HTR-8/SVneo (cell line): ENCODE measurements at places on chromosomes 1 and 21.
A peak's percentile ranks its signal among the peaks of the same experiment; 100 is the strongest.

DNA sequence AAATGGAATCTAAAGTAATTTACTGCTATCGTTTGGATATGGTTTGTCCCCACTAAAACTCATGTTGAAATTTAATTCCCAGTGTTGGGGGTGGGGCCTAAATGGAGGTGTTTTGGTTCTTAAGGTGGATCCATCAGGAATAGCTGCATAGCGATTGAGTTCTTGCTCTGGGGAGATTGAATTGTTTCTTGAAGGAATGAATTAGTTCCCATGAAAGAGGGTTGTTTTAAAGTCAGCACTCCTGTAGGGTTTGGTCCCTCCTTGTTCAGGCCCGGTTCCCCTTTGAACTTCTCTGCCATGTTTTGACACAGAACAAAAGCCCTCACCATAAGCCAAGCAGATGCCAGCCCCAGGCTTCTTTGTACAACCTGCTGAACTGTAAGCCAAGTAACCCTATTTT is 170.9 kb downstream of the COL11A1 start:
- no peak for DNase-seq

DNA sequence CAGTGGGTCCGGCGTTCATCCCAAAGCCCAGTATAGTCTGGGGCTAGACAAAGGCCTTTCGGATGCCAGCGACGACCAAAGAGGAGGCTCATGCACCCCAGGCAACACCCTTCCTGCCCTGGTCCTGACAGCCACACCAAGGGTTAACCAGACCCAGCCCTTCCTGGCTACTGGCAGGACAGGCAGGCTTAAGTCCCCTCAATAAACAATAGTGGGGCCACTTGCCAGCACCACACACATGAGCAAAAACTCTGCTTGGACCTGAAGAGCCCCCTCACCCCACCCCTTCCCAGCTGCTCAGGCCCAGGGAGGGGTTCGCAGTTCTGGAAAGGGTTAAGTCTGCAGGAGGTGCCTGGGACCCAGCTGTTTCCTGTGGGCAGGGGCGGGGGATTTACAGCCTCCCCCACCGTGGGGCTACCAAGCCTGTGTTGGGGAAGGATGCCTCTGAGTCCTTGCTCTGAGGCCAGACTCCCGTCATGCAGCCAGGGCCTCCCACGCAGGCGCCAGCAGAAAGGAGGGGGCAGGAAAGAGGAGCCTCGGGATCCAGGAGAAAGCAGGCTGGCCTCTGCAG is 18.2 kb downstream of the PHLDA3 start:
- DNase-seq: no peak

DNA sequence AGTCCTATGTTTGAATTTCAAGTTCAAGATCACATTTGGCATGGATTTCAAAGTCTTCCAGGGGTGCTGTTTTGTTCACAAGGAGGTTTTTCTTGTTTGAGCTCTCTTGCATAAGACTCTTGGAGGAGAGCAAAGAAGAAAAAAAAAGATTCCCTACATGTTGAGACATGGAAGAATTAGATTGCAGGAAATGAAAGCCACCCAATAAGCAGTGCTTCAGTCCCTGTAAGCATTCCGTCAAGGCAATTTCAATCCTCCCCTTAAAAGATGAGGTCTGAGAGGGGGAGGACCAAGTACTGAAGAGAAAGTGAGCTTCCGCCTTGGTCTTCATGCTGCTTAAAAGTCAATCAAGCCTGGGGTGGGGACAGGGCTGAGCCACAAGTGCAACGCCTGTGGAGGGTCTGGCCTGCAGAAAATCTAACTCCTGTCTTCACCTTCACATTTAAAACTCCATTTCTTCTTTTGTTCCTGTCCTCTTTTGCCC is 50.2 kb downstream of the LPAR3 start:
- DNase-seq: no peak

DNA sequence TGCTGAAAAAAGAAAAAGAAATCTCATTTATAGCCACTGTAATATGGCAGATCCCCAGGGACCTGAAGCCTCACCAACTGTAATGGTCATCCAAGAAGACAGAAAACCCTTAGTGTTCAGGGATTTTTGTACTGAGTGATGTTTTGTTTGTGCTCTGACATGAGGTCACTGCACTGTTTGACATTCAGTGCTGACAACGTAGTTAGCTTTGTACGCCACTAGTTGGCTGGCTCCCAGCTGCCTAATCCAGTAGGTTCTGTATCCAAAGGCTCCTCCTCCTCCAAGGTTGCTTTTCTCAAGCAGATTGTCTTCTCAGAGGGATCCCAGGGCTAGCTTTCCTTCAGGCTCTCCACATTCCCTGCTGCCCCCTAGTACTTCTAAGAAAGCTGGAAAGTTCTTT is 9.5 kb upstream of the YRDC start:
- no peak for DNase-seq

GRCh38 chr1:115555446-115555845 is 86.3 kb upstream of the VANGL1 start:
- no peak for DNase-seq

- no peak for DNase-seq
Observed at GRCh38 chr1:207801819-207802218, 50.0 kb downstream of the CD46 start.

- DNase-seq: no peak
Observed at GRCh38 chr1:245906207-245906606, 600.9 kb downstream of the SMYD3 start.

DNA sequence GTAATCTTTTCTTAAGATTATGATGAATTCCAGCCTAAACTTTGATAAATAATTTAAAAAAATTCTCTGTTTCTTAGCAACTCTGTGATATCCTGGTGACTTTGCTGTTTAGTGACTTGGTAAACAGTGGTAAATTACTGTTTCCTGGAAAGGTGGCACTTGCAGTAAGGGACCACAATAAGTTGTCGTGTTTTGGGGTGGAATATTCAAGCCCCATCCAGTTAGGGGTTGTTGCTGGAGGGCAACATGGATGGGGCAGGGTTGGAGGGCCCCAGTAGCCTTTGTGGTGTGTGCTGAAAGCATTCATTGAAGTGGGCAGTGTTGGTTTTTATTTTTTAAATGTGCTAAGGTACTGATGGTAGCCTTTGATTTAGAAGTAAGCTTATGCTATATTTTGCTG is 30.3 kb downstream of the PRDM2 start:
- no peak for DNase-seq

DNA sequence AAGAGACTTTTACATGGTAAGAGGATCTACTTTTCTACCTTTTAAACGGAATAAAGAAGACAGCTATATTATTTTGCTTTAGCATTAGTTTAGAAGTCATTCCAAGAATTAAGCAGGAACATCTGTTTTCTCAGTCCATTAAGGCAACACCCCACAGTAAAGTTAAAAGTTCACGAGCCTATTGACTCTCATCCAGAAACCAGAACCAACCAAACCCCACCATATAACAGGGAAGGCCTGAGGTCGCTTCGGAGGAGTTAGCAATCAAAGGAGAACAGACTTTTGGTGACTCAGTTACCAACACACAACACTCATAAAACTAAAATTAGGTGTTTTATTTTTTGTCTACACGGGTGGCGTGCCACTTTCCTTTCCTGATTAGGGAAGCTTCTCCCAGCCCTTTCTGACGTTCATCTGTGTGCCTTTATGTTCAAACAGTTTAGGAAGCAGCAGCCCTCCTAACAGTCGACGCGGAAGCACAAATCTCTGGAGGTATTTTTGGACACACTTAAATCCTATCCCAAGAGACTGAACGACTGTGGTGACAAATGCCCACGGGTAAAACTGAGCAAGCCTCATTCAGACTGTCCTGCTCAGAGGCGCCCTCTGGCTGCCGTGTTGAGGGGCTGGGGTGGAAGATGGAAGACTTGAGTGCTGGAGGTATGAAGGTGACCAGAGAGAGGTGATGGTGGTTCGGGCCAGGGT is 8.6 kb upstream of the PLA2G2C start:
- DNase-seq: peak; percentile 46

- DNase-seq: no peak
Observed at GRCh38 chr1:44288883-44289282, 66.2 kb downstream of the ERI3 start.

GRCh38 chr1:215119719-215120365 is 37.3 kb downstream of the KCNK2 start:
- no peak for DNase-seq

- no peak for DNase-seq
Observed at GRCh38 chr1:30538226-30538992, 185.0 kb downstream of the MATN1 start.

- DNase-seq: no peak
Observed at GRCh38 chr1:39711966-39712340, 20.7 kb upstream of the HPCAL4 start.

DNA sequence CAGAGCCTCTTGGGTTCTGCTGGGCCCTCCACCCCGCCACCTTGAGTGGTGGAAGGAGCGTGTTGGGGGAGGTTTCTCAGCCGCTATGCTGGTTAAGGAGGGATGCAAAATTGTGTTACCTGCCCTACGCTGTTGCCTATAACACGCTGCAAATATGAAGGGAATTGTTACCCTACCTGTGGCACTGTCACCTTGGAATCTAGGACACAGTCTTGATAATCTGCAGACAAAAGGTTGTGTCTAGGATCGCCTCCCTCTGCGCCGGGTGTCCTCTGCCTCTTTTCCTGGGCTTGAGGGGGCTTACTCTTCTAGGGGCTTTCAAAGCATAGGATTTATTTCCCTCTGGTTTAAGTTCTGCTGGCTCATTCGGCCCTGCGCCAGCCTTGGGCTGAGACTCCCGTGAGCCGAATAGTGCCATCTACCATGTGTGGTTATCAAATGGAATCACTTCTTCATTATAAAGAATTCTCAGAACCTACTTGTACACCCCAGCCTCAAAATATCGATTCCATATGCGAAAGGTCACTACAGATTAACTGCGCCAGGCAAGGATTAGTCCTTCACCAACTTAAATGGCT is 697 bp downstream of the SLC22A15 start:
- DNase-seq: no peak

- no peak for DNase-seq
Observed at GRCh38 chr1:218945050-218945449, 228.6 kb upstream of the LYPLAL1 start.

DNA sequence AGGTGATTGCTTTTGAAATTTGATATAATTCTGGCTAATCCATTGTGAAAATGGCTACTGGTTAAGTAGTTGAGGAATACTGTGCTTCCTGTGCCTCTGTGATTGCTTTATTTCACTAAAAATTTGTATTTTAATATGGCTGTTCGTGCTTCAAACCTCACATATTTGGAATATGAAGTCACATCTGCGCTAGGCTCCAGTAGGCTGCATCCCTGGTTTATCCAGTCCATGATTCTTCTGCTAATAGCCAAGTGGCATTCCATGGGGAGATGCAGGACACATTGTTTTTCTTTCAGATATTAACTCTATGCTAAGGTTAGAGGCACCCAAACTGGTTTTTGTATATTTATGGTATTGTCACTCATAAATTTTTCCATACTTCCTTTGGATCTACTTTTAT is 25.9 kb downstream of the DNM3 start:
- DNase-seq: no peak

GRCh38 chr1:177124577-177125278 is 39.8 kb downstream of the ASTN1 start:
- DNase-seq: no peak

DNA sequence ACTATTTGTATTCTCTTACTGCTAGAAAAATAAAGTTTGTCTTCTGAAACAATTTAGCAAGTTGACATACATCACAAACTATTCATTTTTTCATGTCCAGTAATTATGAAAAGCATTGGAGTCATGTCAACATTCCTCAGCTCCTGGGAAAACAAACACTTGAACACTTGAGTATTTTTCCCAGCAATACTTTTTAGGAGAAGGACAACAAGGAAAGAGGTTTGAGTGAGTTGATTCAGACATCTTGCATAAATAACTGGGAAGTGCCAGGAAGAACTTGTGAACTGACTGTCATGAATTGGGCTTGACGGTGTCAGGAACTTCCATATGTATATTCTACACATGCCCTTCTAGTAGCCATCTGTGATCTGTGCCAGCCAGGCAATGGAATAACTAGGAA is 195.6 kb downstream of the HMCN1 start:
- no peak for DNase-seq

GRCh38 chr1:56202796-56203492 is 376.4 kb downstream of the PLPP3 start:
- DNase-seq: no peak

DNA sequence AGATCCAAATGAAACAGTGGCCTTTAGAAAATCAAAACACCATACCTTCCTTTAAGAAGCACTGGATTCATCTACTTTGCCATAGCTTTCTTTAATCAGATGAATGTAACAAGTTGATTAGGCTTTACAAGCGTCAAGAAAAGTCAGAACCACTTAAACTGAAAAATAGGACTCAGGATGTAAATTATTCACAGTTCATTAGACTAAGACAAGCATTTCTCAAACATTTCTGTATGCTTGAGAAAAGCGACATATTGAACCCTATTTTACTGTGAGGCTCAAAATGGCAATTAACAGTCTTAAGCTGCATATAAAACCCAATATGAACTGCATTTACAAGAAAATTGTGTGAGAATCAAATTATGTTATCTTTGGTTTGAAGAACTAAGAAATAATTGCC is 256.7 kb upstream of the SNX7 start:
- no peak for DNase-seq

DNA sequence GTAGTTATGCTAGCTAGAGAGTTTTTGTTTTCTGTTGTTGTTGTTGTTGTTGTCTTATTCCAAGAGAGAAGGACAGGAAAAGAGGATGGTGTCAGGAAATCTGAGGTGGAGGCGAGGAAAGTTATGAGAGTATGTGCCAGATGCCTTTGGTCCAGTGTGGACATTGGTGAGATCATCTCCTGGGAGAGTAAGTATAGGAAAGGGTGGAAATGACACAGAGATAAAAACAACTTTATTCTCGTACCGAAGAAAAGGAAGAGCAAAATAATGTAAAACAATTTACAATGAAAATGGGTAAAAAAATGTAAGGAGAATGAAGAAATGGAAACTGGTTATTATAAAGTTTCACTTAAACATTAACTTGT is 97.4 kb upstream of the ADGRL2 start:
- no peak for DNase-seq

- DNase-seq: no peak
Observed at GRCh38 chr21:26280775-26281174, 110.2 kb upstream of the APP start.

- DNase-seq: no peak
Observed at GRCh38 chr1:158089925-158090637, 90.6 kb upstream of the CD1D start.

GRCh38 chr1:87426463-87427249 is 98.0 kb downstream of the LMO4 start:
- no peak for DNase-seq

- no peak for DNase-seq
Observed at GRCh38 chr1:36108314-36108713, 16.7 kb downstream of the COL8A2 start.

- no peak for DNase-seq
Observed at GRCh38 chr21:41204736-41205135, 36.8 kb downstream of the BACE2 start.
